ENCODE measurements at places on chromosomes 6 and 20. TPM values are rescaled to one million over a fixed set of nuclear protein-coding genes. Genes with fewer than 3 reads are reported as not detected.

The ENPP3 gene
- 0.05 TPM for polyA plus RNA-seq

The LGSN gene
- polyA plus RNA-seq: not detected

The SPTLC3 gene
- polyA plus RNA-seq: 0.56 TPM

The DNAH8 gene
- polyA plus RNA-seq: not detected

The WRNIP1 gene
- polyA plus RNA-seq: 43.7 TPM

The DUSP15 gene
- polyA plus RNA-seq: not detected

The SCRT2 gene
- not detected for polyA plus RNA-seq

The DIDO1 gene
- 17.5 TPM for polyA plus RNA-seq

The EPB41L1 gene
- polyA plus RNA-seq: 33.7 TPM

The EYS gene
- polyA plus RNA-seq: not detected

The LPA gene
- polyA plus RNA-seq: not detected

The SMOC2 gene
- polyA plus RNA-seq: not detected

The MAS1 gene
- polyA plus RNA-seq: not detected

The SRPK1 gene
- polyA plus RNA-seq: 22.5 TPM

The DUSP22 gene
- 5.5 TPM for polyA plus RNA-seq

The BCKDHB gene
- 11.2 TPM for polyA plus RNA-seq

The PDYN gene
- polyA plus RNA-seq: not detected

All from IMR-90 (cell line).